ENCODE measurements at places on chromosomes 5 and 9.

DNA sequence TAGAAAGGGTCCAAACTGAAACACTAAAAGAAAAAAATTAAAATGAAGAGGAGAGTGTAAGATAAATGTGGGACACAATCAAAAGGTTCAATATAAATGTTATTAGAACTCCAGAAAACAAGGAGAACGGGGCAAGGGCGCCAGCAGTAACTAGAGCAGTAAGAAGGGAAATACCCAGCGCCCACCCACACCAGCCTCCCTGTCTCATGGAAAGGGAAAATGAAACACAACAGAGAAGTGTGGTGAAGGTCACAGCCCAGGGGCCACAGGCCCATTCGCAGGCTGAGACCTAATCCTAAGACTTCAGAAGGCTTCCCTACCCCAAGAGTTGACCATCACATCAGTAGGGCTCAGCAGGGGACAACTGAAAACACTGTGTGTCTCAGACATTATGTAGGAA is 45.8 kb upstream of the CLK4 start:
- no peak for DNase-seq

- DNase-seq, result no peak
Measured at GRCh38 chr5:115496936-115497576, 47.5 kb downstream of the FEM1C start.

GRCh38 chr5:177312649-177313181 is 1.0 kb upstream of the MXD3 start:
- DNase-seq, result no peak

DNA sequence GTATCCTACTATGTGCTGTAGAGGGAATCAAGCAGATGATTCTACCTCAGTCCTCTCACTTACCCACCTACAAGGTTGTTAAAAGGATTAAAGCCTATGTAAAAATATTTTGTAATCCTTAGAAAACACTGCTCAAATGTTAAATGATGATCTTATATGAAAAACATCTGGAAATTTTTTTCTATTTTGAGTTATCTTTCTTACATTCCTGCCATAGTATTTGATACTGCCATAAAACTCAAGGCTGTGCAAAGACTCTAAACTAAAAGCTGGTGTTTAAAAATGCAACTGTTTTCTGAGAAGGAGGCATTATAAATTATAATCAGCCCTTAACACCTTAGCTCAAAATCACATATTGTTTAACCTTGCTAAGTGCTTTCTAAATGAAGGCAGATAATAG is 474.2 kb downstream of the PRELID2 start:
- no peak for DNase-seq

DNA sequence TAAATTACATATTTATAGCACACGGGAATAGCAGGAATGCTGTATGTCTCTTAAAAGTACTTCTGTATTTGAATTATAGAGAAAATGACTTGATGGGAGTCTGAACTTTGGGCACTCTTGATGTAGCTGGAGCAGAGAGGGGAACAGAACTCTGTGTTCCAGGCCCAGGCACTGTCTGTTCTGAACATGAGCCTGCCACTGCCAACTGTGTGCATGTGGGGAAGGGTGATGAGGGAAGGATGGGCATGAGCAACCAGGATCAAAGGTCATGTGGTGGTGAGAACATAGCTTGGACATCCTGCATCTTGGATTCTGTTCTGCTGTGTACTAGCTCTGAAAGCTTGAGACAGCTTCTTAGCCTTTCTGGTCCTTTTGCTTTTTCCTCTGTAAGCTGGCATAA is 16.4 kb upstream of the ZBED3 start:
- no peak for DNase-seq

GRCh38 chr5:159290741-159291140 is 27.7 kb downstream of the UBLCP1 start:
- no peak for DNase-seq

GRCh38 chr5:131406975-131407638 is 143.3 kb downstream of the CDC42SE2 start:
- DNase-seq, result no peak

DNA sequence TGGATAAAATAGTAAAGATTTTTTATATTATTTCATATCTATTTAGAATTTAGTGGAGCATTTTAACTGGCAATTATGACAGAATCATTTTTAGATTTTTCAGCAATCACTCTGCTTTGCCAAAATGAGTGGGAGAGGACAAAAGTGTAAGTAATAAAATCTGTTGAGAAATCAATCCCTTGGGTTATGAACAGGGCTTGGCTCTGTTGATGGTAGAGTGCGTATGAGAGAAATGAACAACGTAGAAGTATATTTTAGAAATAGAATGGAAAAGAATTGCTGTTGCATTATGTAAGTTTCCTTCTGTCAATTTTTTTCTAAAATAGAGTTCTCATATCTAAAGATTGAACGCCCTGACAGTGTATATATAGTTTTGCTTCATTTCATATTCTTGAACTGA is 154.1 kb upstream of the PRDM9 start:
- no peak for DNase-seq

GRCh38 chr5:76412511-76412910 is 9.4 kb downstream of the IQGAP2 start:
- DNase-seq, result no peak

GRCh38 chr5:142783601-142784341 is 13.6 kb downstream of the ARHGAP26 start:
- no peak for DNase-seq

DNA sequence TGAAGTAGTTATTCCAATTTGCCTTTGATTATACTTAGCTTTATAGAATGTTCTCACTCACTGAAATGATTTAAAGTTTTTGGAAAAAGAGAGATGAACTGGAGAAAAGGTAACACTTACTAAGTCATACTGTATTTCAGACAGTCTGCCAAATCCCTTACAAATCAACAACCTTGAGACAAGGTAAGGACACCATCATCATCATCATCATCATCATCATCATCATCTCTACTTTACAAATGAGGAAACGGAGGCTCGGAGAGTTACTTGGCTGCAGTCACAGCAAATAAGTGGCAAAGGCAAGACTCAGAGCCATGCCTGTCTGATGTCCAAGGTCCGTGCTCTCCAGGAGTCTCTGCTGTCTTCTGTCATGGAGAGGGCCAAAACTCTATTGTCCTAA is 9.4 kb downstream of the GDA start:
- no peak for DNase-seq

DNA sequence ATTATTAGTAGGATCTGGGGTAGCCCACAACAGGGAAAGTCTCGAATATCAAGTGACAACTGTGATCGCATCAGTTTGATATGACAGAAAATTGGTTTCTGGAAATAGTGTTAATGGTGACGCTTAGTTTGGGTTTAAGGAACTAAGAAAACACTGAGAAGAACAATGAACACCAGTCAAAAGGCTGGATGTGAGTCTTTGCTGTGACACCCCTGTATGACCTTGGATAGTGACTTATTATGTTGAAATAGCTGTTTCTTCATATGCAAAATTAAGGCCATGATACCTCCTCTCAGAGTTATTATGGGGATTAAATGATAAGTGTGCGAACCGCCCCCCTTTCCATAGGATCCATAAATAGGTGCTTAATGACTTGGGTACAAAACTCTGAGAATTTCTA is 926 bp downstream of the DNAJC25 start:
- DNase-seq, result no peak

DNA sequence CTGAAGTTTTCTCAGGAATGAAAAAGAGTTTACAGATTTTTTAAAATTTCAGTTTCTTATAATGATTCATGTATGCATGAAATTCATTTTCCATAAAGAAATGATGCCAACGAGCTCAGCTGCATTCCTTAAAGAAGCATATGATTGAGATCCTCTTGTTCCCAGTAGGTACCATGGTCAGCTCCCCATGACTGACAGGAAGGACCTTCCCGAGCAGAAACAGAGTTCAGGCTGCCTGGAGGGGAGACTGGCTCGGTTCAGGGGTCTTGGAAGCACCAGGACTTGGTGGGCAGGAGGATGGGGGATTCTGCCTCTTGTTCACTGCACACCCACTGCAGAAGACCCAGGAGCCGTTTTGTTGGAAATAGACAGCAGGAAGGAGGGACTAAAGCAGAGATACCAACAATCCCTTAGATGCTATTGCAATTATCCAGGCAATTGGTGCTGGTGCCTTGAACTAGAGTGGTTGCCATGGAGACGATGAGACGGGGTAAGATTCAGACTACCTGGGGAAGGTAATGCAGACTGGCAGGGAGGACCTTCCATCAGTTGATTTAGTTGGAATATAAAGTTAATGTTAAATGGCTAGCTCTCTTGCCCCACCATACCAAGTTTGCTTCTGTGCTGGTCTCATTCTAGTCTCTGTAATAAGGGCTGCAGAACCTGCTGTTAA is 447.8 kb downstream of the MTRR start:
- no peak for DNase-seq

GRCh38 chr5:912280-913091 is 19.8 kb downstream of the TRIP13 start:
- peak; percentile 76 for DNase-seq

DNA sequence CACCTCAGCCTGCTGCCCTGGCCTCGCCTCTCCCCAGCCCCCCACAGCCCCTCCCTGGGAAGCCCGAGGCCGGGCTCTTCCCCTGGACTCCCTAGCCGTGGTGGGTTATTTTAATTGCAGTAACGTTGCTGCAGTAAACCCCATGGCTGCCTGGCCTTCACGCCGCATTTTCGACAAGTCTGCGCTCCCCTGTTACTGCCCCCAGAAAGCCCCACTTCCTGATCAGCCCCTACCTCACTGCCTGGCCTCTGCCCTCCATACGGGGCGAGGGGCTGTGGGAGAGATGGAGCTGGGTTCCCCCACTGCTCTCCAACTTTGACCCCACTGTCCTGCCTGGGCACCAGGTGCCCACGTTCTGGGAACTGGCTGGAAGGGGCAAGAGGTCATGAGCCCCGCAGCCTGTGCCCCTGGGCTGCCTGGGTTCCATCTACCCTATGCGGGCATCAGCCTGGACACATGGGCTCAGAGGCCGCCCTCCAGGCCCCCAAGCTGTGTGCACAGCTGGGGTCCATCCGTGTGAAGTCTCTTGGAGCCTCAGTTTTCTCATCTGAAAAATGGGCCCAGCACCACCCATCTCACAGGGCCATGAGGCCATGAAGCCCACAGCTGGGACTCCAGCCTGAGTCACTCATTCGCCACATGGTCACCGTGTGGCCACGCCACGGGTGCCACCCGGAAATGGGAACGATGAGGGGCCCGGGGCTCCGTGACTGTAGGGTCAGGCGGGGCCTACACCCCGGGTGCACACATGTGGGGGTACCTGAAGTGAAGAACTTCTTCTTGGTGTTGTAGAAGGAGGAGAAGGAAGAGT is 11.5 kb downstream of the EGFL7 start:
- DNase-seq, result no peak

GRCh38 chr5:170511551-170512258 is 7.9 kb downstream of the KCNIP1 start:
- DNase-seq, result no peak

GRCh38 chr9:37382982-37383357 is 39.5 kb upstream of the GRHPR start:
- DNase-seq, result no peak

GRCh38 chr5:110439296-110439695 is 287.2 kb downstream of the TMEM232 start:
- no peak for DNase-seq

DNA sequence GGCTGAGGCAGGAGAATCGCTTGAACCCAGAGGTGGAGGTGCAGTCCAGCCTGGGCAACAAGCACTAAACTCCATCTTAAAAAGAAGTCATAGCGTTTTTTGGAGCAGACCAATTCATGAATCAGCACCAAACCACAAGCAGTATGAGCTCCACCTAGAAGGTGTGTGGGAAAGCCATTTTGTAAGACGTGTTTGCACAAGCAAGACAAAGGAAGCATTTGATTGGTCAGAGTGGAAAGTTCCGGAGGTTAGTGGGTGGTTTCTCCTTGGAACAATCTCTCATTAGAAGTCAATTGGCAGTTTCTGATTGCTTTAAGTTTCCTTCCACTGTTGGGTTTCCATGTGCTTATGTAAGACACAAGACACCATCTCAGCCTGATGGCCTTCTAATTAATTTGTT is 5.0 kb downstream of the SRD5A1 start:
- DNase-seq, result no peak

- DNase-seq, result no peak
Measured at GRCh38 chr5:156155598-156155997, 171.4 kb upstream of the SGCD start.

GRCh38 chr5:147388184-147389108 is 121.4 kb downstream of the DPYSL3 start:
- no peak for DNase-seq

DNA sequence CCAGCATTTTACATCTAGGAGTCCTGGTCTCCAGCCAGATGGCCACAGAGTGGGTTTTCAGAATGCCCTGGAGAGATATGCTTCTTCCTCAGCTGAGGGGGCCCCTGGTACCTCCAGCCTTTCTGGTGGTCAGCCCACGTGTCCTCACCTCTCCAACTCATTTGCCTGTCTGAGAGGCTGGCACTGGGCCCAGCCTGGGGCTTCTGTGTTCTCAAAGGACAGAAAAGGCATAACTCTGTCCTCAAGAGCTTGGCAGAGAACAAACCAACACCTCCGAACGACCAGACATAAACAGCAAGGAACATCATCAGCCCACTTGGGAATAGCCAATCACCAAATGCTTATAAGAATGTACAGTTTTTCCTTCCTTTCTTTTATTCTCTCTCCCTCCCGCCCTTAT is 17.1 kb downstream of the ENG start:
- no peak for DNase-seq

GRCh38 chr9:133088756-133089155 is 27.0 kb downstream of the CEL start:
- DNase-seq, result no peak

DNA sequence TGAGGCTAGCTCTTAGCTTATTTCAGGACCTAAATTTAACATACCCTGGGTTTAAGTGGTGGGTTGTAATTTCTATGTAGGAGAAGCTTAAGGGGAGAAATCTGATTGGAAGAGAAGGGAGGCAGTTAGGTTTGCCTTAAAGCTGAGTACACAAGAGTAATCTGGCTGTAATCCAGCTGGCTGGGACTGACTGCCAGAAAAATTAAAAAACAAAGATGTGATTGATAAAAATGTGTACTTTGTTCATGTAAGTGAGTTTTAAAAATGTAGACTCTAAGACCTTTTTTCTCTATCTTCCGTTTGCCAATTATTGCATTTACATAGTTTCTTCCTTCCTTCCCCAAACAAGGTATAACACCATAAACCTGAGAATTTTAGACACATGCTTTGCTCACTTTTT is 17.5 kb upstream of the MSMP start:
- DNase-seq, result no peak

DNA sequence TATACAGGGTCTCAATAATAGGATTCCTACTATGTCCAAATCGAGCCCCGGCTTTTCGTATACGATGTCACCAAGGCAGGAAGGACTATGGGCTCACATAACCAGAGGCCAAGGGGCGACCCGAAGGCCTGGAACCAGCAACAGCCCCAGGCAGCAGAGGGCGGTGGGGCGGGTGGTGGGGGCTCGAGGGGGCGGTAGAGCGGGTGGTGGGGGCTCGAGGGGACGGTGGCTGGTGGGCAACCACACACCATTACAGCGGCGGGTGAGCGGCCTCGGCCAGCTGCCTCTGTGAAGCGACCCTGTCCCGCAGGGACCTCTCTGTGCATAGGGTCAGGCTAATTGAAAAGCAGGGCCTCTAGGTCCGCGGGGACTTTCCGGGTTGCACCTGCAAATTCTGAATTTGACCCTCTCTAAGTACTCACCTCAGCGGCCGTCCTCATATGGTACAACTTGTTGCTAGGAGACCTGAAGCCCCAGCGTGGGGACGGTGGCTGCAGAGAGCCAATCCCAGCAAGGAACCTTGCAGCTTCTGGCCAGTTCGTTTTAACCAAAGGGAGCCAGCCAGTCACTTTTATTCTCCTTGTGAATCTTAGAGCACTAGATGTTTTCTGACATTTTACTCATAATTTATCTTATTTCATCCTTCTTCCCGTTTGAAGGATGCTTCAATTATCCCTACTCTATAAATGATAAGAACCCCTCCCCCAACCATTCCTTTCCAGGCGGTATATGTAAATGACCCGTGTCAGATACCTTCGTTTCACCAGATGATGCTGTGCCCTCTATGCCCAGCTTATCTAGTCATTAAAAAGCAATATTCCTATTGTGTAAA is at the start of gene NME5:
Gene NME5, minus strand, starts transcription at position 480 of the 832 bp plus-strand sequence. CDS start 648 bp downstream, outside the sequence.
- DNase-seq, result no peak

All from AG04450 (cell line).